ACHN (cell line): ENCODE measurements at places on chromosomes 6 and 20.

DNA sequence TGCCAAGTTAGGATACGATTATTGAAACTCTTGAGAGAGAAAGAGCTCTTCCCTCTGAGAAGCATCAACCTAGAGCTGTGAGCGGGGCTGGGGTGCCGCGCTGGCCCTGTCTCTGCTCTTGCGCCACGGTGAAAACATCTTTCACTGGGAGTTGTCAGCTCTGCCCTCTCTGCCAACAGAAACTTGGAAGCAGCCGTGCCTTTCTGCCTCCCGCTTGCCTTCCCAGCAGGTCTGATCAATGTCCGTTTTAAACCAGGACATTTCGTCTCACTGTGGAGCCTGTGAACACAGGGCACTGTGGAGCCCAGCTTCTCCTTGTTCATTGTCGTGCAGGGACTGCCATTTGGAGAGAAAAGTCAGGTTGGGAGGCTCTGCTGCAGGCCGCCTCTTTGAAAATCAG, 249.2 kb upstream of the PMEPA1 start:
- no peak for DNase-seq

DNA sequence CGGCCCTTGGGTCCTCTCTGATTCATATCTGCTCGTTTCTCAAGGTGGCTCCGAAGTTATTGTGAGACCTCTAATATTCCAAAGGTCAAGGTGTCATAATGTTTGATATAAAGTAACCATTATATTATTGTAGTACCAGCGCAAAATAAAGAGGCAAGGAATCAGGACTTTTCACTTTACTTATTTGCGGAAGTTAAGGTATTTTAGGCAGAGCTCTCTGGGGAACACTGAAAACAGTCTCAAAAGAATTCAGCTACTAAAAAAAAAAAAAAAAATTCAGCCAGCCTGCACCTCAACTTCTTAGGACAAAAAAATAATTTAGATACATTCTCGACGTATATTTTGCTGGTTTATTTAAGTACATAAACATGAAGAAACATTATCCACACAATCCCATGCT, 2.4 kb downstream of the OSER1 start:
- DNase-seq, result peak; percentile 20

DNA sequence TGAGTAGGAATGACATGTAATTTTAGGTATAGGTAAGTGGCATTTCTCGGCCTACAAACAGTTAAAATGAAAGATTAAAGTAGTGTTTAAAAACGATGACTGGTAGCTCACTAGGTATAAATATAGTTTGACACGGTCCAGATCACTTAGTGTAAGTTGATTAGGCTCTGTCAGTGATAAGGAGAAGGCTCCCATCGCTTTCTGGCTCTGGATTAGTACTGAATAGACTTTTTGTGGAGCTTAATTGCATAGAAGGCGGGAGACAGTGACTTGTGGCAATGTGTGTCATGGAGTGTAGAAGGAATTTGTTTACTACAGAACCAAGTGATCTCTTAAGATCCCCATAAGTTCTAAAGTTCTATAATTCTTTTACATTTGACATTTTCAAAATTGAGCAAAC, 6.7 kb downstream of the PYGB start:
- DNase-seq, result no peak

DNA sequence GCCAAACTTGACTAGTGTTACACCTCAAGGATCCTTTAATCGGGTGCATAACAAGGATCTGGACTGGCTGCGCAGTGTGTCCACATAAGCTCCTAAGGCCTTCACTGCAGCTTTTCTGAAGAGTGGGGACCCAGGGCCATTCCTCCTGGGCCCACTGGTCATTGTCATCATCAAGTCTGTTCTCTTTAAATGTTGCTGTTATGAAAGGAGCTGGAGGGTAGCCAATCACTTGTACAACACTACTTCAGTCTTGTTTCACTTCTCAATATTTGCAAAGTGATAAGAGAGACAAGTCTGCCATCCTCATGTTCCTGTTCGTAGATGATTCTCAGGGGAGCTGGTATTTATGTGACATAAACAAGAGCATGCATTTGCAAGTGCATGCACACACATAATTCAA, 149.8 kb downstream of the SYNDIG1 start:
- no peak for DNase-seq

GRCh38 chr20:2237059-2237458, 58.7 kb upstream of the TGM3 start:
- DNase-seq, result no peak

DNA sequence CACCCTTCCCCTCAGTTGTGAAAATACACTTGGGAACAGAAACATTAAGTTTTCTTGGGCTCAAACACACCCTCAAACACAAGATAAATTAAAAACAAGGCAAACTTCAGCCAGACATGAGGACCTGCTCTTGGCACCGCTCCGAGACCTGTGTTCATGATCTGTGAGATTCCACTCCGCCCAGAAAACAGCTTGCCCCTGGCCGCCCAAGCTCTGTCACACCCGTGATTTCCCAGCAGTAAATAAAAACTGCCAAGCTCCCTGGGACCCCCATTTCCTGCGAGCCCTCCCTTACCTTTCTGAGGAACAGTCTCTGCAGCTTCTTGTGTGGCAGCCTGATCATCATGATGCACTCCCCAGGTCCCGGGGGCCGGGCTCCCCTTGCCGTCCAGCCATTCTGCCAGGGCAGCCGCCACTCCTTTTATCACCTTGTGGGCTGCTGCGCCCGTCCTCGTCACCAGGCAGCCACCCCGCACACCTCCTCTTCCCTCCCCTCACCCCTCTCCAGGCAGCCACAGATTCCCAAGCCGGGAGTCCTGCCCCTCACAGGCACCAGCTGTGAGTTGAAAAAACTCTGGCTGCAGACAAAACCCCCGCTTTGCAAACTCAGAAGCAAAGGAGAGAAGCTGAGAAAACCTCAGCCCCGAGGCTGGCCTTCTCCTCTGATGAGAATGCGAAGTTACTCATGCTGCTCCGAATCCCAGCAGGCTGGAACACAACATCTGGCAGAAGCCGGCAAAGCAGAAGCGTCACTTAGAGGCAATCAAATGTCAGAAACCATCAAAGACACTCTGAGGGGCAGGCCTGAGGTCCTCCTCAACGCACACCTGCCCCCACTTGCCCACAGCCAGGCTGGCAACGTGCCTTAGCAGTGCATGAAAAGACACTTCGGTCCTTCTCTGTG, 130.4 kb upstream of the RPS6KA2 start:
- no peak for DNase-seq

GRCh38 chr6:24595910-24596525, 50.0 kb downstream of the KIAA0319 start:
- DNase-seq, result no peak

- DNase-seq, result no peak
Measured at GRCh38 chr6:16481697-16482399, 243.5 kb downstream of the GMPR start.

DNA sequence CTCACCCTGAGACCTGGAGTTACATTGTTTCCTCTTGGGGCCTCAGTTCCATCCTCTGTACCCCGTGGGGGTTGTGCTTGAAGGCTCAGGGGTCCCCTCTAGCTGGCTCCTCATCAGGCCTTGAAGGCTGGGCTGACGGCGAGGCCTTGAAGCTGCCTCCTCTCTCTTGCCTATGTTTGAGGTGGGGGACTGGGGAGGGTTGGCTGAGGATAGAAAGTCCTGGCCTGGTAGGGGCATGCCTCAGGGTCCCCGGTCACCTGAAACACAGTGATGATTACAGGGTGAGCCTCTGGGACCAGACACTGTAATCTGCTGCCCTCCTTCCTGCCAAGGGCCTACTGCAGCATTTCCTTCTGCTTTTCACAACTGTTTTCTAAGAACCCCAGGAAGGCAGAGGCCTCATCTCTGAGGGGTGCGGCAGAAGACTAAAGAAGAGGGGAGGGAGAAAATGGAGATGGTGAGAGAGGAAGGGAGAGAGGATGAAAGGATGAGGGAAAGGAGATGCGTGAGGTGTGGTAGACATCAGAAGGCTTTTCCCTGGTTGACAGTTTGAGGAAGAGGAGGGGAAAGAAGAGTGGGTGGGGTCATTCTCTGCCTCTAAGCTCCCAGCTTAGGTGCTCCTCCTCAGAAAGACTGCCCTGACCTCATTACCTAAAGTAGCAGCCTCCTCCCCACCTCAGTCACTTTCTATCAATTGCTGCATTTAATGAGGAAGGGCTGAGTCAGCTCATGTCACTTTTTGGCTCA, 29.7 kb downstream of the VEGFA start:
- no peak for DNase-seq

DNA sequence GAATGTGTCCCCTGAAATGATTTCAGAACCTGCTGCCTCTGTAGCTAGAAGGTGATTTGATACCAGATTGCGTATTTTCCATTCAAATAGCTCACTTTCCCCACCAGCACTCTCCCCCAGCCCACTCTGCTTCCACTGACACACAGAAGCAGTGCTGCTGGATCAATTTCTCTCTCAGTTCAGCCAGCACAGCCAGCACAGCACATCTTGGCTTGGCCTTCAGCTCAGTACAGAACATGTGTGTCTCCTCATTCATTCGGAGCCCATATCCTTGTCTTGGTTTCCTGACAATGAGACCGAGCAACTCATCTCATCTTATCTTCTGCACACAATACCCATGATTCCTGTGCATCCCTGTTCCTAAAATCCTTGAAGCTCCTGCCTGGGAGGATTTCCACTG, 33.8 kb upstream of the CD83 start:
- no peak for DNase-seq

- no peak for DNase-seq
Measured at GRCh38 chr20:58716476-58717277, 24.1 kb downstream of the NPEPL1 start.

DNA sequence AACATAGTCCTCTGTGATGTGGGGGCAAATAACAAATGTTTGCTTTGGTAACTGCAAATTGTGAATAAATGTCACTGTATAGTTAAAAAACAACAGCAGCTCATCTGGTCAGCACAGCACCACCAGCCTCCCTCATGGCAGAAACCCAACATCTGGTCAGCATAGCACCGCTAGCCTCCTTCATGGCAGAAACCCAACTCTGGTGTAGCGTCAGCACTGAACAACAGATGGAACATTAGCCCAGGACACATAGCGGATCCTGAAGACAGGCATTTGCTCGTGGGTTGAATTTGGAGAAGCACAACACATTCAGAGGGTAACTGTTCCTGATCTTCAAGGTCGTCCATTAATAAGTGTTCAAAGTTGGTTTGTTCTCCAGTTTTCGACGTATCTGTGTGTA, 265.9 kb downstream of the DLL1 start:
- DNase-seq, result no peak

DNA sequence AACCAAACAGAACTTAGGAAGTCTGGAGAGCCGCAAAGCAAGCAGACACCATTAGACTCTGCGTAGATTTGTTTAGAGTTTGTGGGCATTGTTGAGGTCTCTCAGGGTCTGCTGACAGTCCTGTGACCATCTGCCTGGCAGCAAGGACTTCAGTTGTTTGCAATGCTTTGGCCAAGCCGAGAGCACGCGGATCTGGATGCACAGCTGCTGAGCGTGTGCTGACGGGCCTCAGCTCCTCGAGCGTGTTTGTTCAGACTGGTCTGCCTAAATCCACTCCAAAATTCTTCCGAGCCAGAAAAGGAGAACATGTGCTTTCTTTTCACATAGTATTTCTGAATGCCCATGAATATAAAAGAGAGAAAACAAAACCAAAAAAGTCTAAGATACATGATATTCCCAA, 159.0 kb downstream of the ZNF217 start:
- no peak for DNase-seq

GRCh38 chr20:63119121-63119962, 96.6 kb downstream of the YTHDF1 start:
- DNase-seq, result no peak

DNA sequence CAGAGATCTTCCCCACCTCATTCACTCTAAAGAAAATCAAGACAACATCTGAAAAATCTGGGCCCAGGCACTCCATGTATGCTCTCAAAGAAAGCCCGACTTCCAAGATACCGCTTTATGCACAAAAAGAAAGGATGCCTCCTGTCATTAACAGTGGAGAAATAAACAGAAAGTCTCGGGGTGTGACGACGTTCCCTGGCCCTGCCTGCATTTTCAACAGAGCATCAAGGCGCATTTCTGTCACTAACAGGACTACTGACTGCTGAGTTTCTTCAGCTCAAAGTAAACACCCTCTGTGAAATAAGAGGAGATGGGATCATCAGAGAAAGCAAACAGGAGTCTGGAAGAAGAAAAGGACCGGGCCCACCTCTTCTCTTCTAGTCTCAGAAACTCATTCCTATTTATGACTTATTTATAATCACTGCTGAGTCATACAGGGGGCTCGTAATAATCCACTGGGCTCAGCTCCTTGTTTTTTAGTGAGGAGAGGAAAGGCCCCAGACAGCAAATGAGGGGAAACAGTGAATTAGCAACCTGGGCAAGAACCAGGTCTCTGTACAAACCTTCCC, 99.7 kb downstream of the ZMYND8 start:
- DNase-seq, result no peak

- no peak for DNase-seq
Measured at GRCh38 chr6:57262901-57263694, 41.0 kb upstream of the RAB23 start.

DNA sequence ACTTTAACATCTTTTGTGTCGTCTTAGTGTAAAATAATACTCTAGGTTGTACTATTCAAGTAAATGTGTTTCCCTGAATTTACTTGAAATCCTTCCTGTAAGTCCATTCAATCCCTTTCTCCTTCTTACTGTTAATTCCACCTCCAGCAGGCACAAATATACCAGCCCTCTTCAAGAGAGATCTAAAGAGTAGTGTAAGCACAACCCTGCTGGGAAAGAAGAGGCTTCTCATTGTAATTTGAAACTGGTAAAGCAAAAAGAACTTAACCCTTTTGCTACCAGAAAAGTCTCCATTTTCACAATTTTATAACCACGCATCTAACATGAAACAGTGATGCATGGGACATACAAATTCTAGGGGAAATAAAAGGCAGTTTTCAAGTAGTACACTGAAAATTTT, at the start of gene BMP5:
Gene BMP5 (minus strand): TSS at position 191 of the 400 bp plus-strand sequence. CDS start 725 bp downstream, outside the sequence.
- DNase-seq, result no peak

- no peak for DNase-seq
Measured at GRCh38 chr20:703426-703825, 27.8 kb upstream of the SCRT2 start.

DNA sequence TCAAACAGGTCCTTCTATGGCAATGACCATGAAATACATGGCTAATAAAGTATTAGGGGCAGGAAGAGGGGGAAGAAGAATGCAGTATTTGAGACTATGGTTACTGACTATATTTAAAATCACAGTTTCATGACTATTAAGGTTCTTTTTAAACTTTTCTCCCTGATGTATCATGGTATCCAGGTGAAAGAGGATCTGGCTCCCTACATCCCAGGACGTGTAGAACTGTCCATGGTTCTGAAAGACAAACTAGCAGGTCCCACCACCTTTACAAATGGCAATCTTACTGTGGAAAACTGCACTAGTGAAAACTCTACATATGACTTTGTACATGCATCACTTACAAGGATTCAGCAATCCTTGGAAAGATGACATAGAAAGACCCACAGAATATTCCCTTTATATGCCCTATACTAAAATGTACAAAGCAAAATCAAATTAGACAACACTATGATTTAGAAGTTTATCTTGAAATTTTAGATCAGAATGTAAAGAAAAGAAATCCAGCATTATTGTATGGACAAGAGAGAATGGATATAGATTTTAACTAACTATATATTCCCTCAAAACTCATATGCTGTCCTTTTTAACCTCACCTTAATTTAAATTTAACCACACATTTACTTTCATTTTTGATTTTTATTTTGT, 33.5 kb downstream of the RPP21 start:
- peak; percentile 36 for DNase-seq
